ENCODE measurements at places on chromosomes 4 and X.
A peak's percentile ranks its signal among the peaks of the same experiment; 100 is the strongest.

DNA sequence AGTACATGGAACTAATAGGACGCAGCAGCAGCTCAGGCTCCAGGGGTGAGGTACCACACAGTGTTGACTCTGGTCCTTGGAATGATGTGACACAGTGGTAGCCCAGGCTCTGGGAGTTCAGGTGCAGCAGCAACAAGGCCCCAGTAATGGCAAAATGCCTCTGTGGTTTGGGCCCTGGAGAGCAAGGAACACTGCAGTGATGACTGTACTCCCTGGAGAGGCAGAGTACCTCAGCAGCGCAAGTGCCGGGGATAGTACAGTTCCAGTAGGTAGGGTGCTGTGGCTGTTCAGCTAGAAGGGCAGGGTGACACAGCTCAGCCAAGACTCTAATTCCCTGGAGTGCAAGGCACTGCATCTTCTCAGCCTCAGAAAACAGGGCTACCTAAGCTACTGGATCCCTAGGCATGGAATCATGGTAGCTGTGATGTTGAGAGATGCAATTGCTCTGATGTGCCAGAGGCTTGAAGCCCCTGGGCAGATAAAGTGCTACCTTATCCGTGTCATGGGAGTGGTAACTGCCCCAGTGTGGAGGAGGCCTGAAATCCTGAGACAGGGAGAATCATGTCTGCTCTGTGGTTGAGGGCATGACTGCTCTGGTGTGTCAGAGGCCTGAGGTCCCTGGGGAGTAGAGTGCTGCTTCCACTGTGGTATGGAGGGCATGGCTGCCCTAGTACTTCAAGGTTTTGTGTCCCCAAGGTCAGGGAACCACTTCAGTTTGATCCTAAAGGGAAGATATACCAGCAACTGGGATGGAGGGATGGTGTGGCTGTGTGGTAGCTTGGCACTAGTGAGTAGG is 55.2 kb downstream of the AREG start:
- no peak overlapping the region for H3K4me3 ChIP-seq
- no peak overlapping the region for H3K27ac ChIP-seq
- no peaks in the 10 kb centered on the region for H3K4me1 ChIP-seq
- no peaks in the 10 kb centered on the region for H3K36me3 ChIP-seq

GRCh38 chr4:92654084-92654483 is 350.3 kb downstream of the GRID2 start:
- no peaks in the 10 kb centered on the region for H3K36me3 ChIP-seq
- no peaks in the 10 kb centered on the region for H3K4me1 ChIP-seq
- no peaks in the 10 kb centered on the region for H3K27me3 ChIP-seq
- no peak overlapping the region for H3K27ac ChIP-seq
- DNase-seq, result no peak

GRCh38 chrX:119411959-119412358 is 12.8 kb downstream of the SLC25A43 start:
- no peak for DNase-seq
- no peak overlapping the region for H3K27ac ChIP-seq
- H3K4me3 ChIP-seq, result no peak overlapping the region
- H3K36me3 ChIP-seq, result no peaks in the 10 kb centered on the region
- H3K4me1 ChIP-seq, result no peaks in the 10 kb centered on the region

DNA sequence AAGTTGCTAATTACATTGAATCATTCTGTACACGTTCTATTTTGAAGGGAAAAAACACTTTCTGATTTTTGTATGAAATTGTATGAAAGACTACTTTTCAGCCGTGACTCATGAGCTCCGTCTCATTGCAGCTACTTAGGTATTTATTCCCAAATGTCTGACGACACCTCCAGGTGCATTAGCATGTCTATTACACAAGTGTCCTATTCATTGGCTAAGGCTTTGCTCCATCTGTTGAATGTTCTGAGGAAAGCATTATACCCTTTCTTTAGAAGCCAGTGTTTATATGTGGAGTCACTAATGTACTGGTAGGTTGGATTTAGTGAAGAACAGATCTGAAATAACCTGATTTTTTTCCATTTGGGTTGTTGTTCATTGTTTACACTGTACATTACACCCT is 51.8 kb downstream of the MAP7D3 start:
- H3K27me3 ChIP-seq, result no peaks in the 10 kb centered on the region
- peaks cover 71% of the 10 kb centered on the region for H3K4me1 ChIP-seq
- DNase-seq, result no peak
- no peaks in the 10 kb centered on the region for H3K36me3 ChIP-seq
- H3K27ac ChIP-seq, result peak overlapping the region; percentile 79
- H3K4me3 ChIP-seq, result peak overlapping the region; percentile 67

- H3K4me1 ChIP-seq, result no peaks in the 10 kb centered on the region
- H3K27me3 ChIP-seq, result no peaks in the 10 kb centered on the region
- DNase-seq, result no peak
- H3K36me3 ChIP-seq, result no peaks in the 10 kb centered on the region
- H3K4me3 ChIP-seq, result no peak overlapping the region
Observed at GRCh38 chr4:133808151-133808550, 393.4 kb downstream of the PABPC4L start.

DNA sequence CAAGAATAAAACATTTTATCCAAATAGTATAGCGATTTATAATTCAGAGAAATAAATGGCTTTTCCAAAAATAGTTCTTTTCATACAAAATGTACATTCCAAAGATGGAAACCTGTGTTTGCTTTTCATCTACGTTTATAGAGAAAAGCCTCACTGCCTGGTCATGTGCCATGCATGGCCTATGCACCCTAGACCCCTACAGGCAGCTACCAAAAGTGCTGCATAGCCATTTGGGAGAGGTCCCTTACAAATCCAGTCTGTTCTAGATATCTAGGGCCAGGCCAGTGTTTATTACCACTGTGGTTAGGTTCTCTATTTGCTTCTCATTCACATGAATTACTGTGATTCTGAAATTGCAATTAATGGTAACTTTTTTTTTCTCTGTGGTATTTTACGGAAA is 17.2 kb downstream of the HMGB2 start:
- H3K4me3 ChIP-seq, result no peak overlapping the region
- H3K27ac ChIP-seq, result no peak overlapping the region
- H3K36me3 ChIP-seq, result peaks cover 8% of the 10 kb centered on the region
- DNase-seq, result no peak

GRCh38 chrX:9676306-9676705 is 89.3 kb downstream of the GPR143 start:
- peak overlapping the region; percentile 26 for H3K27ac ChIP-seq
- H3K4me1 ChIP-seq, result no peaks in the 10 kb centered on the region
- no peak for DNase-seq
- peaks cover 3% of the 10 kb centered on the region for H3K36me3 ChIP-seq
- no peaks in the 10 kb centered on the region for H3K27me3 ChIP-seq

GRCh38 chrX:120672389-120672788 is 42.5 kb upstream of the C1GALT1C1 start:
- peak overlapping the region; percentile 78 for H3K27ac ChIP-seq
- H3K4me1 ChIP-seq, result peaks cover 4% of the 10 kb centered on the region
- no peak overlapping the region for H3K4me3 ChIP-seq
- H3K36me3 ChIP-seq, result no peaks in the 10 kb centered on the region
- peak; percentile 3 for DNase-seq

DNA sequence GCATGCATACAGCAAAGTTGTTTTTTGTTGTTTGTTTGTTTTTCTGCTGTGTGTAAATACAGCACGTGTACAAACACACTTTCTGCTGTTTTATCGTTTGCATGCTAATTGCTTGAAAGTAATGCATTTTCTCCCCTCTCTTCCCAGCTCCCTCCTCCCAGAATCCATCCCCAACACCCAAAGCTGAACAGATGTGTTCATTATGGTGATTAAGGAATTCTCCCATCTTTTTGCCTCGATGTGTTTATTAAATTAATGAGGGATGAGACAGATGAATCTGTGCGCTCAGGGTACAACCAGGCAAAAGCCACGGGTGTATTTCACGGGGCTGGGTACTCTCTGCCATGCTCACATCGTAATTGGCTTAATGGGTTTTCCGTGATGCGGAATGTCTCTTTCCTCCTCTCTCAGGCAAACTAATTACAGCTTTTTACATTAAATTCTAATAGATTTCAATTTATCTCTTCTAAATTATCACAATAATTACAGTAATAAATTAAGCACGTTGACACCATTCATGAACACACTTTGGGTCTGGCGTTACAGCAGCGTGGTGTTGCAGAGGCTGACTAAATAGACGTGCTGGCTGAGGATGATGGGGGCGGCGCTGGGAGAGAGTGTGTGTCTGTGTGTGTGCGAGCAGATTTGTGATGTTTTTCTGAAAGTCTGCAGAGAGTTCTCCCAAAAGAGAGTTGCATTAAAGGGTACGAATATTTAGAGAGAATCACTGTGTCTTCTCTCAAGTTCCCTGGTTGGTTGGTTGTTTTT is 117.7 kb downstream of the CRLF2 start:
- no peaks in the 10 kb centered on the region for H3K27me3 ChIP-seq
- H3K27ac ChIP-seq, result no peak overlapping the region
- no peak overlapping the region for H3K4me3 ChIP-seq
- no peaks in the 10 kb centered on the region for H3K36me3 ChIP-seq
- no peak for DNase-seq

GRCh38 chr4:137226900-137227299 is 305.4 kb downstream of the PCDH18 start:
- H3K36me3 ChIP-seq, result no peaks in the 10 kb centered on the region
- no peaks in the 10 kb centered on the region for H3K27me3 ChIP-seq
- H3K4me1 ChIP-seq, result no peaks in the 10 kb centered on the region
- no peak overlapping the region for H3K4me3 ChIP-seq

DNA sequence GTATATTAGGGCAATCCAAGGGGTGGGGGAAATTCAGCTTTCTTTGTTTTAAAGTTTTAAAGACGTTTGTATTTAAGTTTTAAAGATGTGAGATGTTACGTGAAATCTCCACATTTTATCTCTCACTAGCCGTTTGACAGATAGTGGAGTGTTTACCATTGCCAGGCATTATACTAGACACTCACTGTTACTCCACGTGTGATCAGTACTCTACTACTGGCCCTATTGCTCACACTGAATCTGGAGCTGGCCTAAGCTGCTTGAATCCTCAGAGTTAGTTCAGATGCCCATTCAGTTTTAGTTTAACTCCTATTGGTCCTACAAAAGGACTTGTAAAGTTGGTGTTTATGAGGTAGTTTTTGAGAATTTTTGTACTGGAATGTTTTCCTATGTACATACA is 4.5 kb downstream of the ADAD1 start:
- H3K27ac ChIP-seq, result no peak overlapping the region
- no peaks in the 10 kb centered on the region for H3K36me3 ChIP-seq
- H3K4me1 ChIP-seq, result no peaks in the 10 kb centered on the region
- H3K4me3 ChIP-seq, result no peak overlapping the region
- DNase-seq, result no peak

- no peak overlapping the region for H3K27ac ChIP-seq
- H3K36me3 ChIP-seq, result no peaks in the 10 kb centered on the region
- no peak overlapping the region for H3K4me3 ChIP-seq
- no peaks in the 10 kb centered on the region for H3K27me3 ChIP-seq
Observed at GRCh38 chr4:7244751-7245320, 52.5 kb downstream of the SORCS2 start.

GRCh38 chrX:103831342-103831802 is 685 bp downstream of the RAB9B start:
- peak overlapping the region; percentile 79 for H3K27ac ChIP-seq
- peaks cover 10% of the 10 kb centered on the region for H3K4me1 ChIP-seq
- H3K36me3 ChIP-seq, result no peaks in the 10 kb centered on the region

DNA sequence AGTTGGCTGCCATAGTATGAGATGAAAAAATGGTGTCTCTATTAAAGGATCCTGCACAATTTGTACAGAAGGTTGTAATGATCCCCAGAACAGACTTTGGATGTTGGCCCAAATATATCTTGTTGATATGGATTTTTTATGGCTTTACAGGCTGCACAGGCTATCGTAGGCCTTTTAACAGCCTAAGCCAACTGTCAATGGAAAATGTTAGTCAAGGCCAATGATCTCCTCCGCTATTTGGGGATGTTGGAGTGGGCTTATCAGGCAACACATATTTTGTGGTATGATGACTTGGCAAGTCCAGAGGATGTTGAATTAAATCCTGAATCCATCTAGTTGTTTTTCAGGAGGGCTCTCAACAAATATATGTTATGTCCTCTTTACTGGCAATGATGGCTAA is 42.1 kb downstream of the ZCCHC13 start:
- no peaks in the 10 kb centered on the region for H3K4me1 ChIP-seq
- H3K36me3 ChIP-seq, result no peaks in the 10 kb centered on the region
- H3K27ac ChIP-seq, result no peak overlapping the region

- no peaks in the 10 kb centered on the region for H3K27me3 ChIP-seq
- no peak for DNase-seq
- no peak overlapping the region for H3K4me3 ChIP-seq
- no peaks in the 10 kb centered on the region for H3K4me1 ChIP-seq
- peaks cover 4% of the 10 kb centered on the region for H3K36me3 ChIP-seq
- H3K27ac ChIP-seq, result no peak overlapping the region
Observed at GRCh38 chrX:124097116-124097515, 135.6 kb downstream of the STAG2 start.

- H3K4me3 ChIP-seq, result no peak overlapping the region
- H3K36me3 ChIP-seq, result no peaks in the 10 kb centered on the region
- H3K27me3 ChIP-seq, result no peaks in the 10 kb centered on the region
- DNase-seq, result no peak
Observed at GRCh38 chr4:107458194-107458593, 261.8 kb downstream of the PAPSS1 start.

GRCh38 chr4:98394134-98394533 is 132.9 kb downstream of the RAP1GDS1 start:
- no peaks in the 10 kb centered on the region for H3K36me3 ChIP-seq
- H3K4me3 ChIP-seq, result no peak overlapping the region
- H3K27ac ChIP-seq, result no peak overlapping the region

- H3K4me3 ChIP-seq, result no peak overlapping the region
- no peak overlapping the region for H3K27ac ChIP-seq
- peaks cover 9% of the 10 kb centered on the region for H3K36me3 ChIP-seq
- peaks cover 11% of the 10 kb centered on the region for H3K4me1 ChIP-seq
- no peak for DNase-seq
- H3K27me3 ChIP-seq, result no peaks in the 10 kb centered on the region
Observed at GRCh38 chr4:148044089-148044911, 312.4 kb downstream of the ARHGAP10 start.

DNA sequence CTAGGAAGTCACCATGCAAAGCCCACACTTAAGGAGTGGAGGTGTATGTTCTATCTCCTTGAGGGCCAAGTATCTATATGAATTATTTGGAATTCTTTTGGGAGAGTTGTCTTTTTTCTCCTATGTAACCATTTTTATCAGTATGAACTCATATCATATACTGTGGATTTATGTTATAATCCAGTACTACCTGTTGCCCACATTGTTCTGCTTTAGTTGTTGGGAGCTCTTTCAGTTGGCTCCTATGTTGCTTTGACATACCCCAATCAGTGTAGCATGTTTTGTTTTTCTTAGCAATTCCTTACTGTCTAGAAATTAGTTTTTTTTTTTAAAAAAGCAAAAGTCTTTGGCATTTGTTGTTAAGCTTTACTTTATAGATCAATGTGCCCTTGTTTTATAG is 13.0 kb downstream of the UCHL1 start:
- H3K4me1 ChIP-seq, result no peaks in the 10 kb centered on the region
- no peaks in the 10 kb centered on the region for H3K36me3 ChIP-seq
- no peak for DNase-seq
- H3K4me3 ChIP-seq, result no peak overlapping the region

- no peak overlapping the region for H3K27ac ChIP-seq
- no peaks in the 10 kb centered on the region for H3K27me3 ChIP-seq
- DNase-seq, result no peak
- H3K4me3 ChIP-seq, result no peak overlapping the region
- H3K4me1 ChIP-seq, result peaks cover 20% of the 10 kb centered on the region
Observed at GRCh38 chr4:140236654-140237169, 82.7 kb upstream of the MAML3 start.

GRCh38 chr4:77893451-77893850 is 30.8 kb downstream of the MRPL1 start:
- no peak overlapping the region for H3K27ac ChIP-seq
- peaks cover 6% of the 10 kb centered on the region for H3K36me3 ChIP-seq
- no peak overlapping the region for H3K4me3 ChIP-seq
- no peaks in the 10 kb centered on the region for H3K4me1 ChIP-seq
- no peak for DNase-seq

- no peak overlapping the region for H3K27ac ChIP-seq
- no peak overlapping the region for H3K4me3 ChIP-seq
- H3K27me3 ChIP-seq, result no peaks in the 10 kb centered on the region
- H3K4me1 ChIP-seq, result no peaks in the 10 kb centered on the region
Observed at GRCh38 chrX:150406596-150406995, 43.5 kb downstream of the MAMLD1 start.
